Left renal cortex interstitium (tissue), 4 donors: ENCODE measurements at places on chromosomes 13 and 19. TPM values are rescaled to one million over a fixed set of nuclear protein-coding genes. Genes with fewer than 3 reads are reported as not detected.

GJA3 gene
- 11.8 TPM for polyA plus RNA-seq

DNA sequence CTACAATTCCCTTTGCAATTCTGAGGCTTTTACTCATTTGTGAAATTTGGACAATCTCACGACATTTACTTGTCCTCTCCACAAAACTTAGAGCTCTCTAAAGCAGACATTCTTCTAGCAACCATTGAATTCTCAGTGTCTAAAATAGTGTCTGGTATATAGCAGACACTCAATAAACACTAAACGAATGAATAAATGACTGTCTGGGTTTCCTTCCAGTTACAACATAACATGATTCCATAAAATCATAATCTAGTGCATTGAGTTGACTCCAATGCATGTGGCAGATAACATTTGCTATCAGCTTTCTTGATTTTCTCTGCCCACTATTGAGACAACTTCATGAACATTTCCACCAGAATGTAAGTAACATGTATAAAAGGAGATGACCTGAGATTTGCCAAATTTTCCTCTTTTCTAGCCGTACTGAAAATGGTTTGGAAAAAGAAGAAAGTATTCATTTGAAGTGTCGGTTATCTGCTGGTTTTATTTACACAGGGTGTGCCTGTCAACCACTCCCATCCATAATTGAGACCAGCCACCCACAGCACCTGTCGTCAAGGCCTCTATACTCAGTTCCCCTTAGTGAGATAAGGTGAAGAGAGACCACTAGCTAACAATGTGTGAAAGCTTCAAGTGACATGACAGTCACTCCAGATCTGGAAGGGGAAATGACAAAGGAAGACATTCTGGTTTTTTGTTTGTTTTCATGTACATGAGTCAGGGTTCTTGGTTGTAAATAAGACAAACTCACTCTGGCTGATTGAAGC lies 4.8 kb upstream of the SERP2 start:
- no peak for DNase-seq

KRTDAP gene
- polyA plus RNA-seq, result 1.2 TPM

- no peak for DNase-seq
These were observed 25.8 kb downstream of the RFX1 start for GRCh38 chr19:13980340-13980739.

DNA sequence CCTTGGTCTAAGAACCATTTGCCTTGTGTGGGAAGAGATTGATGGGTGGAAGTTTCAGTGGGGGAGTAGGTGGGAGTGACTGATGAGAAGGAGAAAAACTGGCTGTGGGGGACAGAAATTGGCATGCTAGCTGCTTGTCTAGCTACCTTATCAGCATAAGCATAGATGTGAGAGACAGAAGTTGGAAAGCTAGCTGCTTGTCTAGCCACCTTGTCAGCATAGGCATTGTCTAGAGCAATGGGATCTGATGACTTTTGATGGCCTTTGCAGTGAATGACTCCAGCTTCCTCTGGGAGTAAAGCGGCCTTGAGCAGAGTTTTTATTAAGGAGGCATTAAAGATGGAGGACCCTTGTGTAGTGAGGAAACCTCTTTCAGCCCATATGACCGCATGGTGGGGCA lies 9.9 kb upstream of the NCR1 start:
- DNase-seq, result no peak

ZNF414 gene
- 16.9 TPM for polyA plus RNA-seq

- no peak for DNase-seq
These were observed 8.4 kb downstream of the DYRK1B start for GRCh38 chr19:39825531-39826076.

- no peak for DNase-seq
These were observed 8.9 kb upstream of the CEACAM16 start for GRCh38 chr19:44690131-44690440.

GRCh38 chr19:5041168-5041912 lies 72.4 kb downstream of the KDM4B start:
- DNase-seq, result no peak

GRCh38 chr13:109412283-109412901 lies 374.0 kb downstream of the IRS2 start:
- DNase-seq, result peak; percentile 53

ATP4B gene
- polyA plus RNA-seq, result 0.38 TPM

GRCh38 chr19:45547965-45548609 lies 36.5 kb downstream of the OPA3 start:
- no peak for DNase-seq
